Ovary (tissue), 10 donors: ENCODE measurements at places on chromosomes 7 and 10. TPM values are rescaled to one million over a fixed set of nuclear protein-coding genes. Genes with fewer than 3 reads are reported as not detected.

DNA sequence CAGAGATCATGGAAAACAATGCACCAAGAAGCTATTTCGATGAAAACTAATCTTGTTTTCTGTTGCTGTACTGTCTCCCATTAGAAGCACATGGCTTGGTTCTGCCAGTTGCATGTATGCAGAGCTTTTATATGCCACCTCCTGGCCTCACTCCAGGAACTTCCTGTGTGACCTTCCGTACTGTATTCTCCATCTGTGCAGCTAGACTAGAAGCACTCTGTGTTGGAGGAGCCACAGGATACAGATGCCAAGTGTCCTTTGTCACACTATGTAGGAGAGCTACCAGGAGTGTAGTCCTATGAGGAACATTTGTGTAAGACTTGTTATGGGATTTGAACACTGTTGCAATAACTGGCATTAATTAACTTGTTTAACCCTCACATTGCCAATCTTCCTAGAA is 503.5 kb upstream of the TPK1 start:
- no peaks in the 10 kb centered on the region for H3K4me1 ChIP-seq
- no peaks in the 10 kb centered on the region for H3K27me3 ChIP-seq
- H3K4me3 ChIP-seq, result no peak overlapping the region
- H3K27ac ChIP-seq, result no peak overlapping the region
- no peaks in the 10 kb centered on the region for H3K36me3 ChIP-seq
- DNase-seq, result no peak

- no peak for DNase-seq
- H3K27ac ChIP-seq, result no peak overlapping the region
- no peak overlapping the region for H3K4me3 ChIP-seq
- H3K4me1 ChIP-seq, result peaks cover 44% of the 10 kb centered on the region
- H3K36me3 ChIP-seq, result no peaks in the 10 kb centered on the region
- no peaks in the 10 kb centered on the region for H3K27me3 ChIP-seq
These were observed 17.7 kb downstream of the TSPAN14 start for GRCh38 chr10:80471715-80472233.

- H3K27me3 ChIP-seq, result no peaks in the 10 kb centered on the region
- no peak overlapping the region for H3K4me3 ChIP-seq
- H3K4me1 ChIP-seq, result peaks cover 10% of the 10 kb centered on the region
- DNase-seq, result no peak
These were observed 122.5 kb upstream of the ANKRD1 start for GRCh38 chr10:91043173-91043910.

- no peaks in the 10 kb centered on the region for H3K27me3 ChIP-seq
- DNase-seq, result peak; percentile 91
- no peaks in the 10 kb centered on the region for H3K36me3 ChIP-seq
- no peak overlapping the region for H3K27ac ChIP-seq
- no peaks in the 10 kb centered on the region for H3K4me1 ChIP-seq
These were observed 142.4 kb downstream of the SH3PXD2A start for GRCh38 chr10:103712898-103713498.

- H3K4me3 ChIP-seq, result no peak overlapping the region
- peak overlapping the region; percentile 73 for H3K27ac ChIP-seq
- peaks cover 12% of the 10 kb centered on the region for H3K4me1 ChIP-seq
- no peaks in the 10 kb centered on the region for H3K36me3 ChIP-seq
These were observed 20.7 kb downstream of the ZMIZ2 start for GRCh38 chr7:44769376-44769775.

DNA sequence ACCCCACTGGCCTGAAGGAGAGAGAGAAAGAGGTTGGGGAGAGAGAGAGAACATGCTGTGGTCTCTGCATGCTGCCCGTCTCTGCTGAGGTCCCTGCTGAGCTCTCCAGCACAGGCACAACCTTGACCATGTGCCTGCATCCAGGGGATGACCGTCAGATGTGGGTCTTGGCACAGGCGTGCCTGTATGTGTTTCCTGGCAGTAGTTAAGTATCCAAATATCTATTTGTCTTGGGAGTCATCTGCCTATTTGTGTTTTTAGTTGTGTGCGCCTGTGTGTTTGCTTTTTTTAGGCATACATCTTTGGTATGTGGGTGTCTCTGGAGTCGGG is 1.9 kb upstream of the UNC5B start:
- peaks cover 4% of the 10 kb centered on the region for H3K4me1 ChIP-seq
- H3K27me3 ChIP-seq, result no peaks in the 10 kb centered on the region
- DNase-seq, result no peak
- no peak overlapping the region for H3K27ac ChIP-seq

DNA sequence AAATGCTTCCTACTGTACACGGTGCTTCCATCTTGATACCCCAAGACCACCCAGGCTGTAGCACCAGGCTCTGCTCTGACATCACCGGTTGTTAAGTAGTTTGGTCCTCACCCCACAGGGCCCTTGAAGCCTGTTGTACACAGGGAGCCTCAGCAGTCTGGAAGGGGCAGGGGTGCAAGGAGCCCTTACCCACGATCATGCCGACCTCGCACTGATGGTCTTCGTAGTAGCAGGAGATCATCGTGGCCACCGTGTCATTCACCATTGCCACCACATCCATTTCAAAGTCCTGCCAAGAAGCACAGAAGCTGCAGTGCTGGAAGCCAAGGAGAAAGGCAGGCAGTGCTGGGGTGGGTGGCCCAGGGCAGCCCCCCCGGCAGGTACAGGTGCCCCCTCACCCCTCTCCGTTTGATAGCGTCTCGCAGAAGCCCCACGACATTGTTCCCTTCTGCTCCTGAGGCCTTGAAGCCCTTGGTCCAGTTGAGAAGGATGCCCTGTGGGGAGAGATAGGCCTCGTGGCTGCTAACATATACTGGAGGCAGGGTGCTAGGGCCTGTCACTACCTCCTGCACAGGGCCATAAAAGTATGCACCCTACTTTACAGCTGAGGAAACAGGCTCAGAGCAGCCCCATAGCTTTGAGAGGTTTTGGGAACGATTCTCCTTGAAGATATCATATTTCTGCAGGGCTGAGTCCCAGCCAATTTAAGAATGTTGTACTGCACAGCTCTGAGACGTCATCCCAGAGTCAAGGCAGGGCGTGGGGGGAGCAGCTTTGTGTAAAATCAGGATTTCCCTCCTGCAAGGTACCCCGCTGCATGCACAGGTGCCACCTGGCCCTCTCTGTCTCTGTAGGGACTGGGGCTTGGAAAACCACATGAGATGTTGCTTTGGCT is 8.7 kb upstream of the MYL7 start:
- no peaks in the 10 kb centered on the region for H3K36me3 ChIP-seq
- no peaks in the 10 kb centered on the region for H3K27me3 ChIP-seq
- no peak for DNase-seq
- peaks cover 9% of the 10 kb centered on the region for H3K4me1 ChIP-seq
- H3K4me3 ChIP-seq, result no peak overlapping the region
- H3K27ac ChIP-seq, result no peak overlapping the region

DNA sequence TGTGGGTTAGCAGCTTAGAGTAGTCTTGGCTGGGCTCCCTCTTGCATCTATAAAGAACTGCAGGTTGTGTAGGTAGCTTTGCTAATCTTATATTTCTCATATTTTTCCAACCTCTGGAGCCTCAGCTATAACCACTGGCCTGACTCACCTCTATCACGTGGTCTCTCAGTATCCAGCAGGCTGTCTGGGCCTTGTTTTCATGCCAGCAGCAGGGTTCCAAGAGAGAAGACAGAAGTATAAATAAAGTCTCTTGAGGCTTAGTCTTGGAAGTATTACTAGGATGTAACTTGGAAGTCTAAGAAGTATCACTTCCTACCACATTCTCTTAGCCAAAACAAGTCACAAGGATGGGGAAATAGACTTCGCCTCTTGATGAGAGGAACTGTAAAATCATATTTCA is 73.3 kb downstream of the WIPF3 start:
- H3K4me1 ChIP-seq, result peaks cover 4% of the 10 kb centered on the region
- H3K27me3 ChIP-seq, result no peaks in the 10 kb centered on the region
- DNase-seq, result peak; percentile 47
- H3K27ac ChIP-seq, result no peak overlapping the region

DNA sequence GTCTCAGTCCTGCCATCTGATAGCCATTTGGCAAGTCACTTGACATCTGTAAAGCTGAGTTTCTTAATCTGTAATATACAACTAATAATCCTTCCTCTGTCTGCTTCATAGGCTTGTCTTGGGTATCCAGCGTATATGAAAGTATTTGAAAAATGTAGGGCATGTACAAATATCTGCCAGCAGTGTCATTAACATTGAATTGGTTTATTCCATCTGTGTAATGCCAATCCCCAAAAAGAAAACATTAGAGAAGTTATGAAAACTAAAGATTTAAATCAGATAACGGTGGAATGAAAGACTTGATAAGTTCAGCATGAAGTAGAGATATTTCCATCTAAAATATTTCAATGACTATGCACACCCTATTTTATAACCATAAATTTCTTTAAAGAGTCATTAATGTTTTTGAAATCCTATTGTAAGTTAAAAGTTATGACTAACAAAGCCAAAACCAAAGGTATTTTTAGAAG is 9.8 kb upstream of the RTKN2 start:
- no peaks in the 10 kb centered on the region for H3K4me1 ChIP-seq
- DNase-seq, result no peak
- no peaks in the 10 kb centered on the region for H3K36me3 ChIP-seq
- no peaks in the 10 kb centered on the region for H3K27me3 ChIP-seq
- H3K4me3 ChIP-seq, result no peak overlapping the region

DNA sequence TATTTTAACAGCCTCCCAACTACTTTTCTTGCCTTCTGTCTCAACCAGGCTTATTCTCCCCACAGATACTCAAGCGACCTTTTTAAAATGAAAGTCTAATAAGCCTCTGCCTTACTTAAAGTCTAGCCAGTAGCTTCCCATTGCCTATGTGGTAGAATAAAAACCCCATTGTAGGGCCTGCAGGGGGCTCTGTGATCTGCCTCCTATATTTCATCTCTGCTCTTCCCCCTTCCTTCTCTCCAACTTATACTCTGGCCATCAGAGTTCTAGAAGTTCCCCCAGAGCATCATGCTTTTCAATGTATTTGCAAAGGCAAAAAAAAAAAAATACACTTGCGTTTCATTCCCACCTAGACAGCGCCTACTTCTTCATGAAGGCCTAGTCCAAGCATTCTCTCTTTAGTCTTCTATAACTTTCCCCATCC is 167.7 kb upstream of the ADO start:
- H3K4me3 ChIP-seq, result no peak overlapping the region
- no peaks in the 10 kb centered on the region for H3K27me3 ChIP-seq
- no peak for DNase-seq
- H3K27ac ChIP-seq, result no peak overlapping the region
- H3K4me1 ChIP-seq, result peaks cover 10% of the 10 kb centered on the region
- H3K36me3 ChIP-seq, result no peaks in the 10 kb centered on the region

- no peaks in the 10 kb centered on the region for H3K36me3 ChIP-seq
- no peaks in the 10 kb centered on the region for H3K27me3 ChIP-seq
- peaks cover 1% of the 10 kb centered on the region for H3K4me1 ChIP-seq
- H3K27ac ChIP-seq, result no peak overlapping the region
- H3K4me3 ChIP-seq, result no peak overlapping the region
- no peak for DNase-seq
These were observed 112.0 kb upstream of the FGFR2 start for GRCh38 chr10:121710207-121710606.

DNA sequence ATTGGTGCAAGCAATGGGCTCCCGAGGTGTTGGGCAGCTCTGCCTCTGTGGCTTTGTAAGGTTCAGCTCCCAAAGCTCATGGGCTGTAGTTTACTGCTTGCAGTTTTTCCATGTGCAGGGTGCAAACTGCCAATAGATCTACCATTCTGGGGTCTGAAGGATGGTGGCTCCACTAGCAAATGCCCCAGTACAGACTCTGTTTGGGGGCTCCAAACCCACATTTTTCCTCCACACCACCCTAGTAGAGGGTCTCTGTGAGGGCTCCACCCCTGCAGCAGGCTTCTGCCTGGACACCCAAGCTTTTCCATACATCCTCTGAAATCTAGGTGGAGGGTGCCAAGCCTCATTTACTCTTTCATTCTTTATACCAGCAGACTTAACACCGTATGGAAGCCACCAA is 17.4 kb upstream of the ZNF37A start:
- H3K4me1 ChIP-seq, result no peaks in the 10 kb centered on the region
- H3K36me3 ChIP-seq, result no peaks in the 10 kb centered on the region
- no peaks in the 10 kb centered on the region for H3K27me3 ChIP-seq
- DNase-seq, result no peak
- H3K27ac ChIP-seq, result no peak overlapping the region

DNA sequence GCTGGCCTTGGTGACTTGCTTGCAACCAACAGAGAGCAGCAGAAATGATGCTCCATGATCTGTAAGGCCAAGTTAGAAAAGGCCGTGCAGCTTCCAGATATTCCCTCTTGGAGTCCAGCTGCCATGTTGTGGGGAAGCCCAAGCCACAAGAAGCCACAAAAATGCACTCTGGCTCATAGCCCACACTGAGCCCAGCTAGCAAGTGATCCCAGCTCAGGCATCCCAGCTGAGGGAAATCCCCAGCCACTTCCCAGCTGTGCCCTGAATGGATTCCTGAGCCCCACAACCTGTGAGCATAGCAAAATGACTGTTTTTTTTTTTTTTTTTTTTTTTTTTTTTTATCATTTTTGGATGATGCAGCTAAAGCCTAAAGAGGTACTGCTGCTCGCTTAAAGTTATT is 11.1 kb upstream of the SDK1 start:
- no peaks in the 10 kb centered on the region for H3K4me1 ChIP-seq
- no peak overlapping the region for H3K27ac ChIP-seq
- H3K4me3 ChIP-seq, result no peak overlapping the region
- H3K36me3 ChIP-seq, result no peaks in the 10 kb centered on the region
- H3K27me3 ChIP-seq, result no peaks in the 10 kb centered on the region

The ADARB2 gene
- 2.0 TPM for total RNA-seq

The IFIT1B gene
- 0.18 TPM for total RNA-seq

The JCAD gene
- 18.5 TPM for total RNA-seq

The TMEM270 gene
- total RNA-seq, result 0.34 TPM

The HOXA4 gene
- total RNA-seq, result 1.6 TPM

The PLEKHS1 gene
- 0.13 TPM for total RNA-seq
